ENCODE measurements at places on chromosomes 12 and 14. TPM values are rescaled to one million over a fixed set of nuclear protein-coding genes. Genes with fewer than 3 reads are reported as not detected.

Gene CCDC196
- not detected for total RNA-seq

Gene KRT74
- total RNA-seq, result not detected

Gene TSPAN8
- total RNA-seq, result not detected

Gene ADGRD1
- total RNA-seq, result 1.1 TPM

Gene GDF11
- 11.3 TPM for total RNA-seq

Gene CIROP
- not detected for total RNA-seq

Gene LHX5
- total RNA-seq, result not detected

- H3K36me3 ChIP-seq, result peaks cover 39% of the 10 kb centered on the region
- DNase-seq, result no peak
- H3K27me3 ChIP-seq, result no peaks in the 10 kb centered on the region
- H3K4me1 ChIP-seq, result peaks cover 57% of the 10 kb centered on the region
- H3K4me3 ChIP-seq, result no peak overlapping the region
These were observed 66.5 kb downstream of the PPP2R5C start for GRCh38 chr14:101828046-101828445.

DNA sequence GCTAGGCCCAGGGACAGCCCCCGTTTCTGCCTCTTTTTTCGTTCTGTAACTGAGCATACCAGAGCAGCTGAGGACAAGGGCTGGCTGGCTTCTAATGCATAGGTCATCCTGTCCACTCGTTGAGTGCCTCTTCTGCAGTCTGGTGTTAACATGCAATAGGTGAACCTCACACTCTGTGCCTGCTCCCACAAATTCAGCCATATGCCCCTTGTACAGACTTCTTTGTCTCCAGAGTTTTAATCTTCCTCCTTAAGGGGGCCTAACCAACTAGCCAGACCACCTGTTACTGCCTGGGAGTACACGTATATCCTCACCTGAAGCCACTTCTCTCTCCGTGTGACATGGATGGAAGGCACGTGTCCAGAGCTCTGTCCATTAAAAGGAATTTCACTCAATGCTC is 111.1 kb downstream of the SLC15A4 start:
- H3K4me1 ChIP-seq, result no peaks in the 10 kb centered on the region
- no peak overlapping the region for H3K4me3 ChIP-seq
- no peaks in the 10 kb centered on the region for H3K36me3 ChIP-seq
- no peaks in the 10 kb centered on the region for H3K27me3 ChIP-seq
- DNase-seq, result no peak

GRCh38 chr14:36096090-36096489 is 80.4 kb downstream of the PTCSC3 start:
- H3K27me3 ChIP-seq, result no peaks in the 10 kb centered on the region
- no peaks in the 10 kb centered on the region for H3K4me1 ChIP-seq
- H3K27ac ChIP-seq, result no peak overlapping the region
- no peaks in the 10 kb centered on the region for H3K36me3 ChIP-seq

DNA sequence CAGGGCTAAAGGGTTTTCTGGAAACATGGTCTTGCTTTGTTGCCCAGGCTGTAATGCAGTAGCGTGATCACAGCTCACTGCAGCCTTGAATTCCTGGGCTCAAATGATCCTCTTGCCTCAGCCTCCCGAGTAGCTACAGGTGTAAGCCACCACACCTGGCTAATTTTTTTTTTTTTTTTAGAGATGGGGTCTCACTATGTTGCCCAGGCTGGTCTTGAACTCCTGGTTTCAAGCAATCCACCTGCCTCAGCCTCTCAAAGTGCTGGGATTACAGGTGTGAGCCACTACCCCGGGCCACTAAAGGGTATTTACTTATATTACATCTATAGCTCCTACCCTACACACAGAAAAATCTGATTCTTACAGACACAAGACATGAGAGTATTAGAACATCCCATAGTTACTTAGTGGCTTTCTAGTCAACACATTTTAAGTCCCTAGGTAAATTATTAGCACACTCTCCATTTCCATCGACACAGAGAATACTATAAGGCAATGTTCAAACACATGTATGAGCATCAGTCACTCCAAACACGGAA is 6.2 kb upstream of the DCAF11 start:
- H3K27ac ChIP-seq, result peak overlapping the region; percentile 44
- no peaks in the 10 kb centered on the region for H3K36me3 ChIP-seq
- DNase-seq, result no peak
- no peaks in the 10 kb centered on the region for H3K27me3 ChIP-seq

DNA sequence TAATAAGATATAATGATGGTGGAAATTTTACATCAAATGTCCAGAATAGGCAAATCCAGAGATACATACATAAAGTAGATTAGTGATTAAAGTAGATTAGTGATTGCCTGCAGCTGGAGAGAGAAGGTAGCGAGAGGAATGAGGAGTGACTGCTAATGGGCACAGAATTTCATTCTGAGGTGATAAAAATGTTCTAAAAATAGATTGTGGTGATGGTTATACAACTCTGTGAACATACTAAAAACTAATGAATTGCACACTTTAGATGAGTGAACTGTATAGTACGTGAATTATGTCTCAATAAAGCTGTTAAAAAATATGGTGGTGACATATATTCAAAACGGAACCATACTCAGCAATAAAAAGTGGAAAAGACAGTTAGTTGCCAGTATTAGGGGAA is 41.7 kb downstream of the PPP2R5E start:
- H3K4me1 ChIP-seq, result no peaks in the 10 kb centered on the region
- no peak for DNase-seq
- H3K4me3 ChIP-seq, result no peak overlapping the region
- H3K36me3 ChIP-seq, result no peaks in the 10 kb centered on the region
- no peaks in the 10 kb centered on the region for H3K27me3 ChIP-seq

DNA sequence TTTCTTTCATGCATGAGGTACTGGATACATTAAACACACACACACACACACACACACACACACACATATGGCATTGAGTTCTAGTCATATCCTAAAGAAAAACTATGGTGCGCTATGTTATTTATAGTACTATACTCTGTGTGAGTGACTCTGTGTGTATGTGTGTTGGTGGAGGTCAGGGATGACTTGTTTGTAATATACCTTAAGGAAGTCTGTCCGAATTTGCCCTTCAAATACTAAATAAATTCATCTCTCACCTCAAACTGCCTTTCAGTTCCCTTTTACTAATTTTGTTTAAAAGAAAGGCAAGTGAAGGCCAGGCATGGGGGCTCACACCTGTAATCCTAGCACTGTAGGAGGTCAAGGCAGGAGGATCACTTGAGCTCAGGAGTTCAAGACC is 2.1 kb upstream of the AKAP5 start:
- H3K27me3 ChIP-seq, result no peaks in the 10 kb centered on the region
- H3K27ac ChIP-seq, result no peak overlapping the region
- peak; percentile 51 for DNase-seq
- peaks cover 36% of the 10 kb centered on the region for H3K4me1 ChIP-seq
- no peak overlapping the region for H3K4me3 ChIP-seq

- peak; percentile 55 for DNase-seq
- no peaks in the 10 kb centered on the region for H3K36me3 ChIP-seq
- H3K27me3 ChIP-seq, result no peaks in the 10 kb centered on the region
- peak overlapping the region; percentile 55 for H3K27ac ChIP-seq
- H3K4me1 ChIP-seq, result peaks cover 54% of the 10 kb centered on the region
These were observed 341.1 kb downstream of the EMP1 start for GRCh38 chr12:13537623-13538022.

DNA sequence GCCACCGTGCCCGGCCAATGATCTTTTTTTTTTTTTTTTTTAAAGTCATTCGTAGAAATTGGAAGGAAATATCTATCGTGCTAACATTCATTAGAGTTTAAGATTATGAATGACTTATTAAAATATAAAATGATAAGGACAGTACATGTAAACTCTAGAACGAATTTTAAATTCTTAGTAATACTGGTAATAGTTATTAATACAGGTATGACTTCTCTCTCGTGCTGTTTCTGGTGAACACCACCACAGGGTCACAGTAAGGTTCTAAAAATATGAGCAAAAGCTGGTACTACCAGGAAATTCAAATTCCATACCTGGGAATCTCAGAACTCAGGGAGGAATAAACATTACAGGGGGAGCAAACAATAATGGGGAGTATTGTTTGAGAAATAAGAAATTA is 26.2 kb downstream of the WNK1 start:
- no peaks in the 10 kb centered on the region for H3K36me3 ChIP-seq
- H3K27me3 ChIP-seq, result no peaks in the 10 kb centered on the region
- H3K4me3 ChIP-seq, result no peak overlapping the region
- no peak for DNase-seq
- H3K27ac ChIP-seq, result no peak overlapping the region

GRCh38 chr12:128859311-128859710 is 6.0 kb downstream of the GLT1D1 start:
- peaks cover 6% of the 10 kb centered on the region for H3K27me3 ChIP-seq
- H3K4me3 ChIP-seq, result no peak overlapping the region
- peaks cover under 1% of the 10 kb centered on the region for H3K4me1 ChIP-seq
- no peak for DNase-seq

DNA sequence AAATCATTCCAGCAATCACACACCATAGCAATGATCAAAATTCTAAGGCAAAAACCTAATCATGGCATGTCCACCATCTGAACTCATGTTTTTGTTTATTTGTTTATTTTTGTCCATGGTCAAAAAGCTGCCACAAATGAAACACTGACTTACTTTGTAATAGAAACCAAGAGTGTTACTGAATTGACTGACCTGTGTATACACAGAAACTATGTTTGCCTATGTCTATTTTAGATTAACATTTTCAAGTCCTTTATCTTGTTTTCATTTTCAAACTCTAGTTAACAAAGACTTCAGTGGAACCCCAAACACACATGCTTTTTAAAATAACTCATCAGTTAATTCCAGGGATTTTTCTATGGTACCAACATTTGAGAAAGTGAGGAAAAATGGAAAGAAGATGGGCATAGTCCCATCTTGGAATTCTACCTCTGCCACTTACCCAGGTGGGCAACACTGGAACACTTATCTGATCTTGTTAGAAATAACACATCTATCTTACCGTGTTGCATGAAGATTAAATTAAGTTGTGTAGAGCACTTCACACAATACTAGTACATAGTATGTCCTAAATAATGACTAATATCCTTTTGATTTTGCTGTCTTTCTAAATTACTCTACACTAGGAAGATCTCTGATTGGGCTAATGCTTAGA is 6.4 kb downstream of the LUM start:
- no peak overlapping the region for H3K4me3 ChIP-seq
- no peak for DNase-seq
- no peaks in the 10 kb centered on the region for H3K36me3 ChIP-seq
- H3K27me3 ChIP-seq, result no peaks in the 10 kb centered on the region
- no peak overlapping the region for H3K27ac ChIP-seq

- DNase-seq, result no peak
- no peaks in the 10 kb centered on the region for H3K36me3 ChIP-seq
- H3K4me1 ChIP-seq, result no peaks in the 10 kb centered on the region
- no peak overlapping the region for H3K27ac ChIP-seq
These were observed 183.5 kb downstream of the NUAK1 start for GRCh38 chr12:105954951-105955931.

- no peaks in the 10 kb centered on the region for H3K27me3 ChIP-seq
- no peaks in the 10 kb centered on the region for H3K36me3 ChIP-seq
- DNase-seq, result no peak
- H3K4me1 ChIP-seq, result no peaks in the 10 kb centered on the region
- H3K4me3 ChIP-seq, result no peak overlapping the region
These were observed 89.1 kb upstream of the NUDT4 start for GRCh38 chr12:93288626-93289025.

DNA sequence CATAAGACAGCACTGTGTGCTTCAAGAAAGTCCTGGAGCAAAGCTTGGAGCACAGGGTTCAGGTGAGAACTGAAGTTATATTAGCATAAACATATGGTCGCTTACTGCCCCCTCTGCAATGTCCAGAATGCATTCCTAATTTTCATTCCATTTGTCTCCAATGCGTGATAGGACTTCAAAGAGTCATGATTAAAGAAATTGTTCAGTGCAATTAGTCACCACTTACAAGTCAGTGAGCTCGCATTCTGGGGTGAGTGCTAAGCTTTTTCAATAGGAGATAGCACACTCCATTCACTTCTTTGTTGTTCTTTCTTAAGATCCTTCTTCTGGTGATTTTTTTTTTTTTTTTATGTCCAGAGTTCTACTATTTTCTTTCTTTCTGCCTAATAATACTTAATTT is 398.4 kb downstream of the SYT1 start:
- H3K36me3 ChIP-seq, result no peaks in the 10 kb centered on the region
- DNase-seq, result no peak
- no peak overlapping the region for H3K27ac ChIP-seq
- no peaks in the 10 kb centered on the region for H3K4me1 ChIP-seq

DNA sequence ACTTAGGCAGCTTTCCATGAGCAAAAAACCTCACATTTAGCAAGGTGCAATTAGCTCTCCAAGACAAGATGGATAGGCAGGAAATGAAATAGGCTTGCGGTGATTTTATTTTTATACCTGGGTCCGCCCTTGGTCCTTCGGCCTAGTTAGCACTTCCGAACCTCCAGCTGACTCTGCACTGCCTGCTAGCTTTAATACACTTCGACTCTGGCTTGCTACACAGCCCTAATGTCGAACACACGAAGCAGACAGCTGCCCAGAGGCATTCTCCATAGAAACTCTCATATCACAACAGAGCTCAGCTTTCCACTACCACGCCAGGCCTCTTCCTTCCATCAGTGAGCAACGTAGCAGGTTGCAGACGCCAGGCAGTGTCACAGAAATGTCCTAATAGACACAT is 688.0 kb downstream of the VRK1 start:
- no peaks in the 10 kb centered on the region for H3K27me3 ChIP-seq
- no peak for DNase-seq
- no peak overlapping the region for H3K4me3 ChIP-seq
- no peaks in the 10 kb centered on the region for H3K36me3 ChIP-seq

- DNase-seq, result peak; percentile 44
- H3K4me1 ChIP-seq, result peaks cover 20% of the 10 kb centered on the region
- H3K4me3 ChIP-seq, result no peak overlapping the region
- H3K27ac ChIP-seq, result no peak overlapping the region
These were observed 52.3 kb upstream of the TMEM263 start for GRCh38 chr12:106903241-106903945.

GRCh38 chr12:54411391-54412241 is 7.5 kb downstream of the ITGA5 start:
- peaks cover 52% of the 10 kb centered on the region for H3K4me1 ChIP-seq
- H3K36me3 ChIP-seq, result no peaks in the 10 kb centered on the region
- no peaks in the 10 kb centered on the region for H3K27me3 ChIP-seq
- H3K4me3 ChIP-seq, result no peak overlapping the region
- peak overlapping the region; percentile 66 for H3K27ac ChIP-seq
